Activated naive CD4-positive, alpha-beta T cell treated with anti-CD3 and anti-CD28 coated beads, Interleukin-2, amount 10 ng/mL, durations not matched to agents 7 days and 5 days (primary cell): ENCODE measurements at places on chromosomes 2 and 18.

DNA sequence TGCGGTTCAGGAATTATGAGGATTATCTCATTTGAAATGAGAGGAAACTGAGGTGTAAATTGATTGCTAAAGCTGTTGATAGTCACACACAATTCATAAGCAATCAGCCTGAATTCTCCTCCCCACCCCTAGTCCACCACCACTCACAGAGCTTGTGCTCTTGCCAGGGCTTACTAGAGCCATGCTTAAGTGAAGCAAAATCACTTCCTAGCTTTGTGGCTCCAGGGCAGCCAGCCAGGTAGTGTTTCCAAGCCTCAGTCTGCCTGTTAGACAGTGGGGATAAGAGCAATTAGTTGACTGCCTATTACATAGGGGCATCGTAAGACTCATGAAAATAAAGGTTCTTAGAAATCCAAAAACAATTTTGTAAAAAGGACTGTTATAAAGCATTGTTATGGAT, 87.2 kb downstream of the PKP4 start:
- no peak for DNase-seq

GRCh38 chr2:59066787-59067399, 825.8 kb upstream of the FANCL start:
- no peak for DNase-seq

DNA sequence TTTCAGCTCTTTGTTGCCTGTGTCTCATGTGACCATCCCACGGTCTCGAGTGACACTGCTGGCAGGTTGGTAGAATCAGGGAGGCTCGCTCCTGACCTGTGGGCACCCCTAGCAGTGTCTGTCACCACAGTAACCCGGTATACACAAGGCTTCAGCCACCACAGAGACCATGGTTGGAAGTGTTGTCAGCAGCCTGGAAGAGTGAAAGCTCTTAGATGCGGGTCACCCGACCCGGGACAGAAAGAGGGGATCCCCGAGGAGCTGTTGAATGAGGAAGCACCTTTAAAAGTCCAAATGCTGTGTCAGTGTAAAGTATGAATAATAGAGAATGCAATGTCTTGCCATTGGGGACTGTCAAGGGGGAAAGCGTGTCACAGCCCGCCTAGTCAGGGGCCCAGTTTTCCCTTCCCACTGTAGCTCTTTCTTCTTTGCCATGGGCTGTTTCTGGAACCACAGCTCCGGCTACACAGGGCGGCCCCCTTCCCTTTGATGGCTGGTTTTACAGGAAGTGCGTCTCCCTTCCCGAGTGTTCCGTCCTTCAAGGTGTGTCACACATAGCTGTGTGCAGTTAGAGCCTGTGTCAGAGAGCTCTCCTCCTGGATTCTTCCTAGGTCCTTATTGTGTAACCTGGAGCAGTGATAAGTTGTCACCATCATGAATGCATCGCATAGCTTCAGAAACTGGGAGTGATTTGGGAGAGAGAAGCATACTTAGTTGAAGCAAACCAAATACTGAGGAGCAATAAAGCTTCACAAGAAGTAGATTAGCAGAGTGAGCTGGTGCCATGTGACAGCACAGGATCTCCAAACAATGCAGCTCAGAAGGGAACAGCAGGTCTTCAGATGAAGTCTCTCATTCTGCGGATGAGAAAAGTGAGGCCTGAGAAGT, 81.4 kb downstream of the MTCL1 start:
- peak; percentile 29 for DNase-seq

DNA sequence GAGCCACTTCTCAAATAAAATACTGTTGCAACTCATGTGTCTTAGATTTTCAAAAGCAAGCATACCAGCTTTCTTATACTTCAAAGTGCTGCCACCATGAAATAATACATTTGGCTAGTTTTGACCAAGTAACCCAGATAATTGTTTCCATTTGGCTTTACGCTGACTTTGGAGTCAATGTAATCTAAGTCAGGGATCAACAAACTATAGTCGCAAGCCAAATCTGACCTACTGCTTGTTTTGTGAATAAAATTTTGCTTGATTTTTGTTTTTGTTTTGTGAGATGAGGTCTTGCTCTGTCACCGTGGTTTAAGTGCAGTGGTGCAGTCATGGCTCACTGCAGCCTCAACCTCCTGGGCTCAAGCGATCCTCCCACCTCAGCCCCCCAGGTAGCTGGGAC, 65.0 kb downstream of the OXER1 start:
- no peak for DNase-seq

DNA sequence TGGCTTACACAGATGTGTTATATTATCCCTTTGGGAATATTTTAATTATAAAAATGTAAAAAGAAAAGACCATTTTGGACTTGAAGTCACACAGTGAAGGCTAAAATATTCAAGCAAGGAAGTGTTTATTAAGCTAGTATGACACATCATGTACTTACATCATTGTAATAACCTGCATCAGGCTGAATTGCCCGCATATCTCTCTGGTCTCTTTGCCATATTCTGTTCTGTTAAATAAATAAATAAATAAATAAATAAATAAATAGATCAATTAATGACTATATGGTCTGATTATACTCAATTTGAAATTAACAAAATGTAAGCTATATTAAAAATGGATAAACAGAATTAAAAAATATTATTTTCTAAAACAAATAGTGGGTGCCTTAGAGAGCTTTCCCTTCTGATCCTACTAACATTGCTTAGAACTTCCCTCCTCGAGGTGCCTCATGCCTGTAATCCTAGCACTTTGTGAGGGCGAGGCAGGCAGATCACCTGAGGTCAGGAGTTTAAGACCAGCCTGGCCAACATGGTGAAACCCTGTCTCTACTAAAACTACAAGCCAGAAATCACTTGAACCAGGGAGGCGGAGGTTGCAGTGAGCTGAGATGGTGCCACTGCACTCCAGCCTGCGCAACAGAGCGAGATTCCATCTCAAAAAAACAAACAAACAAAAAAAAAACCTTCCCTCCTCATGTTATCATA, 42.0 kb downstream of the WDR33 start:
- no peak for DNase-seq

DNA sequence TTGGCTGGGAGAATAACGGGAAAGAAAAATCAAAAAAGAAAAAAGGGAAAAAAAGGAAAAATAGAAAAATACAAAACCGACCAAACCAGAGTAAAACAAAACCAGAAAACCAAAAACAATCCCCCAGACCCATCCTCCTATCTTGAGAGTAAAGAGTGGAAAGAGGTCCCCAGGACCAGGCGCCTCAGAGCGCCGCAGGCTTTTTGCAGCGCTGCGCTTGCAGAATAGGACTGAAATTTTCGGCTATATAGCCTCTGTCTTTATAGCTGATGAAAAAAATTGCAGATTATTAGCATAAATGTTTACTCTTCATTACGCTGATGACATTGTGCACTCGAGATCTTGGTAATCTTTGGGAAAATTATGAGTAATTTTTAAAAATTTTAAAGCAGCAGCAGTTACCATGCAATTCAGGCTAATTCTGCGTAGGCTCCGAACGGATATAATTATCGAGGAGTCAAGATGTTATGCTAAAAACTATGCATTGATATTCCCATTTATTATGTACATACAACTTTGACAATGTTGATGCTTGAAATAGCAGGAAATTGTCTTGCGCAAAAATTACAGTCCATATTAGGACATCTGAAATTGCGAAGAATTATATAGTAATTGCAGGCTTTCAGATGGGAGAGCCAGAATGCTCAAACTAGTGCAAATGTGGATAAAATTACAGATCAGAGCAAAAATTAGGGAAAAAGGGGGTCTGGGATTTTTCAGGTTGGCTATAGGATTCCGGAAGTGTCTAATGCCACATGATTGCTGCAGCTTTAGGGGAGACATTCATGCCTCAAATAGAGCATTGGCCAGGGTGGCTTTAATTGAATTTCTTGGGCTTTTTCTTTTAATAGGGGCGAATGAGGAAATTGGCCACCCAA, 8.3 kb downstream of the DLX1 start:
- no peak for DNase-seq

DNA sequence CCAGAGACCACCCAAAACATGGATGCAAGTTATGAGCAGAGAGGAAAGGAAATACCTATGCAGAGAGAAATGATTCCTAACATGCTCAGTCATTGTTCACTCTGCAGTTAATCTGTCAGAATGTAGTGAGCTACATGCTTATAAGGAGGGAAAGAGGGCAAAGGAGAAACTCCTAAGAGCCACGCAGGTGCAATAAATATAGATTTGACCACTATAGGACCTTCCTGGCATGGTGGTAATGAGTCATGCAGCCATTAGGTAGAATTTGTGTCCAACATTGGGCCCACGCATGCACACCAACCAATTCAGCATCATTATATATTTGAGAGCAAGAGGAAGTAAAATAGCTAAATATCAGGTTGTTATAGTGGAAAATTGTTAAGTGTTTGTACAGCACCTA, 699.9 kb downstream of the DSC3 start:
- no peak for DNase-seq

GRCh38 chr2:82913566-82913965, 1545.5 kb downstream of the SUCLG1 start:
- DNase-seq: no peak

- DNase-seq: no peak
Observed at GRCh38 chr18:58549814-58550339, 79.0 kb downstream of the ALPK2 start.

GRCh38 chr2:118622913-118623312, 224.5 kb downstream of the EN1 start:
- no peak for DNase-seq

DNA sequence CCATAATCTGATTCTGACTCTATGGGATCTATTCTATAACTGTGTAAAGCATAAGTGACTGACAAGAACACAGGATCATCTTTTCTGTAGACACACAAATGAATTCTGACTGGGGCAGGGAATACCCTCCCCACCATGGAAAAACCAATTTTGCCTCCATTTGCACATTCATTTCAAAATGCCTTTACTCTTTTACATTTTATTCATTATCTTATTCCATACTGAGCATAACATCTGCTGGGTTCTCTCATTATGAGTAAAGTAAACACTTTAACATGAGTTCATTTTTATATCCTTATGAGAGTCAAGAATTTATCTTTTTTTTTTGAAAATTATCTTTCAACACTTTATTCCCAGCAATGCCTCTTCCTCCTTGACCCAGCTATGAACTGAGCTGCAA, 163.5 kb downstream of the RNF152 start:
- no peak for DNase-seq

GRCh38 chr2:192413812-192414681, 219.3 kb upstream of the TMEFF2 start:
- DNase-seq: no peak

GRCh38 chr2:15869396-15869795, 71.0 kb upstream of the MYCN start:
- DNase-seq: no peak

DNA sequence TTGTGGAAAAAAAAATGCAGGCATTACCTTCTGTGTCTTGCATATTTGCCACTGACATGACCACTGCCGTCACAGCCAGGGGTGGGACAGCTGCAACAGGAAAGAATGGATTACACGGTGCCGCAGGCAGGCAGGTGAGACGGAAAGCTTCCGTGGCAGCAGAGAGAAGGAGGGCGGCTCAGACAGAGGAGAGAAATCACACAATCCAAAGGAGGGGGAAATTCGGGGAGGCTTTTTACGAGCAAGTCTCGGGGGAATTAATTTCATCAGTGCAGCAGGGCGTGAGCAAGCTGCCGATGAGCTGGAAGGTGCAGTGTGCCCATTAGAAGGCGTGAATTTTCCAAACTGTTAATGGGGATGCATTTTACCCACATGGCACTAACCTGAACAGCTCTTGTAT, 234.8 kb upstream of the PXDN start:
- DNase-seq: no peak

- peak; percentile 36 for DNase-seq
Observed at GRCh38 chr2:119407430-119408220, 24.0 kb upstream of the TMEM37 start.

DNA sequence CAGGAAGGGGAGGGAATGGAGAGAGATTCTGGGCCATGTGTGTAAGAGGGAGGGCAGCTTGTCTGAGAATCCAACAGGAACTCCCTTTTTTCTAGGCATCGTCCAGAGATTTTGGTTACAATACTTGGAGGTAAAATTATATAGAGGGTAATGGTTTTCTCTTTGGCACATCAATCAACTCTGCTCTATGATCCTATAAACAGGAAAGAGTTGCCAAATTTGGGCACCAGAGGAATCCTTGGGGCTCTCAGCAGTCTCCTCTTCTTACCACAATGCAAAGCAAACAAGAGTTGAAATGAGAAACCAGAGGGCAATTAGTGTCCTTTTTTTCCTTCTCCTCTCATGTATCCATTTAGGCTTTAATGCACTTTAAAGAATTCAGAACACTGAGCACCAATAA, 243.4 kb downstream of the SLC8A1 start:
- no peak for DNase-seq

GRCh38 chr18:50967714-50968661, at the start of gene ELAC1:
TSS of gene ELAC1 (plus strand) at chr18:50968040. CDS start at chr18:50974405, 6,365 bp downstream.
- peak; percentile 70 for DNase-seq

DNA sequence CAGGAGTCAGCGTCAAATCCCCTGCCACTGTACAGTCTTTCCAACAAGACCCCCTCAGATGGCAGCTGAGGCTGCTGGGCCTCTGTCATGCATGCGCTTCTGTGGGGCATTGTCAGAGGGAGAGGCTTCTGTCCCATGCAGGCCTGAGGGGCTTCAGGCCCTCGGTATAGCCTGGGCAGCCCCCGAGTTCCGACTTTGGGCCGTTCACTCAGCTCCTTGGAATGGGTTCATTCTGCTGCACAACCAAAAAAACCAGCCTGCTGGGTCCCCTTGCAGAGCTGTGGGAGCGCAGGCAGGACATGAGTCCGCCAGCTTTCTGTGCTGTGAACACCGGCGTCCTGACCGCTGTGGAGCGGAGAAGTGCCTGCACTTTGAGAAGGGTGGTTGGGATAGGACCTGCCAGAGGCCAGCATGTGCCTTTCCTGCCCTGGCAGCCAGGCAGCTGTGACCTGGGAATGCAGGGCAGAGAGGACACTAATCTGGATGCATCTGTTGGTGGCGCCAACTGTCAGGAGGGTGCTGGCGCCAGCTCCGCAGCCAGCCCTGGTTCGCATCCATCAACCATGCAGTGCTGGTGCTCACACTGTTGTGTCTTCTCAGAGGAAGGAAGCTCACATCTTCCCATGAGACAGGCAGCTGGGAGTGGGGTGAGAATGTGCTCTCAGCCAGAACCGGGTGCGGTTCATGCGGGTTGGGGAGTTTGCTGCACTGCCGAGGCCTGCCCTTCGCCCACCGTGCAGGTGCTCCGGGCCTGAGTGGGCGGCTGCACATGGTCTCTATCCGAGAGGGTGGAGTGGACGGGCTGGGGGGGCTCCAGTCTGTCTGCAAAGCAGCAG, 14.3 kb downstream of the ARHGEF4 start:
- no peak for DNase-seq

DNA sequence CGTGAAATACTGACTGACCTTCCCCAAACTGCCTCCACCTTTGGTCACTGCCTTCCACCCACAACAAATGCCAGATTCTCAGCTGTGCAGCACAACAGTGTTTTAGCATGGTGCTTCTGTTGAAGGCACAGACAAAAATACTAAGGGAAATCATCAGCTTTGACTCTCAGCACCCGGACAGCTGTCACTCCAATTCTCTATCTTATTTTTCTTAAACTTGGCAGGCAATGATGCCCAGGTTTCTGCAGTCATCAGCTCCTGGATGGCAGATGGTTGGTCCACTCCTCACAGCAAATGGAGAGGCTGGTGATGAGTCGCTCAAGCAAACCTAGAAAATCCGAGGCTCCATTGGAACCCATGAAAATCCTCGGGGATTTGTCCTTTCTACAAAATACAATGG, 2.9 kb upstream of the FAM124B start:
- no peak for DNase-seq

- DNase-seq: no peak
Observed at GRCh38 chr2:113920996-113921395, 31.1 kb downstream of the ACTR3 start.

- DNase-seq: no peak
Observed at GRCh38 chr2:3467654-3468053, 51.7 kb downstream of the ADI1 start.

- DNase-seq: no peak
Observed at GRCh38 chr2:146312899-146313298, 1531.9 kb upstream of the ACVR2A start.

- no peak for DNase-seq
Observed at GRCh38 chr2:46050027-46050426, 247.2 kb upstream of the EPAS1 start.
